ENCODE measurements at places on chromosomes 6 and 20.

DNA sequence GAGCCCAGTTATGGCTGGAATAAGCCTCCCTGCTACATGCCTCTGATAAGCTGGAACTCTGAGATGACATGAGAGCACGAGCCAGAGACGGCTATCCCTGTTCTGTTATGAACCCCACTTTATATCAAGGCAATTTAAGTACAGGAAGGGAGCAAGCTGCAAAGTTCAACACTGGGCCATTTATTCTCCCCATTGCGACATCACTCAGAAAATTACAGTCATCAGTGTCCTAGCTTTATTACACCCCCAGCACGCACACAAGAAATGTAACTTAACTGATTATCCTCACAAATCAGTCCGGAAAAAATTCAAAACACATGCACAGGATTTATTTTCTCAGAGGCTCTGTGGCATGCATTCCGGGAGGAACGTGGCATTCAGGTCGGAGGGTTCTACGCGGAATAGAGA is 125.3 kb upstream of the SLC2A12 start:
- DNase-seq, result no peak

DNA sequence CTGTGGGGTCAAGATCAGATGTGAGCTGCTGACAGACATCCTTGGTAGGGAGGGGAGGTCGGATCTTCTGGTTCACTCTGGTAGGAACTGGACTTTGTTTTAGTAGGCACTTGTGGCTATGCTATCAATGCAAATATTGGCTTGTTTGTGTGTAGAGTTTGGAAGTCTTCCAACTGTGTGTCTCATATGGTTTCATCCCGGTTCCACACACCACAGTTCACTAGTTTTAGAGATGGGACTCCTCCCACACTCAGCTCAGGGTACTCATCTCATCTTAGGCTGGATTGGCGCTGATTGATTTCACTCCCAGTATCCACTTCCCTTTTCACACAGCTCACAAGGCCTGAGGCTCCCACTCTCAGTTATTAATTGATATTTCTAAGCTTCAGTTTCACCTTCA is 161.3 kb downstream of the THBS2 start:
- DNase-seq, result no peak

GRCh38 chr20:42613076-42613475 is 576.6 kb downstream of the PTPRT start:
- DNase-seq, result peak; percentile 59

- DNase-seq, result peak; percentile 78
These were observed at the start of gene MYB for GRCh38 chr6:135180542-135181332. TSS of gene MYB (plus strand) at chr6:135181308. CDS start at chr6:135181514, 206 bp downstream.

DNA sequence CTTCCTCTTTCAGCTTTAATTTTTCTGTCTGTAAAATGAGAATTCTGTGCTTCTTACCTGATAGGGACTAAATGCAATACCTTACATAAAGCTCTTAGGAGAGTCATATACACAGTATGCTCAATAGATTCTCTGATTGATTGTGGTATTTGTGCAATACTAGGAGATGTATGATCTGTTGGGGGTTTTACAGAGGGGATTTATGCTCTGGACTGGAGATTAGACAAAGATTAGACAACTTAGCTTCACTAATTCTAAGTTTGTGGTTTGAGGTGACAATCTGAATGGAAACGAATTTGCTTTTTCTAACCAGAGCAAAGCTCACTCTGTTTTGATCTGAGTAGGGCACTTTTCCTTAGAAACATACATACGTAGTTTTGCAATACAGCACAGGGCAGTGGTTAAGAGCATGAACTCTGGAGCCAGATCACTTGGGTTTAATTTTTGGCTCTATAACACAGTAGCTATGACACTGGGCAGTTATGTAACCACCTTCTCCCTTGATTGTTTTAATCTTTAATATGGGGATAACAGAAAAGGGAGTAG is 126.2 kb downstream of the RNF144B start:
- no peak for DNase-seq

DNA sequence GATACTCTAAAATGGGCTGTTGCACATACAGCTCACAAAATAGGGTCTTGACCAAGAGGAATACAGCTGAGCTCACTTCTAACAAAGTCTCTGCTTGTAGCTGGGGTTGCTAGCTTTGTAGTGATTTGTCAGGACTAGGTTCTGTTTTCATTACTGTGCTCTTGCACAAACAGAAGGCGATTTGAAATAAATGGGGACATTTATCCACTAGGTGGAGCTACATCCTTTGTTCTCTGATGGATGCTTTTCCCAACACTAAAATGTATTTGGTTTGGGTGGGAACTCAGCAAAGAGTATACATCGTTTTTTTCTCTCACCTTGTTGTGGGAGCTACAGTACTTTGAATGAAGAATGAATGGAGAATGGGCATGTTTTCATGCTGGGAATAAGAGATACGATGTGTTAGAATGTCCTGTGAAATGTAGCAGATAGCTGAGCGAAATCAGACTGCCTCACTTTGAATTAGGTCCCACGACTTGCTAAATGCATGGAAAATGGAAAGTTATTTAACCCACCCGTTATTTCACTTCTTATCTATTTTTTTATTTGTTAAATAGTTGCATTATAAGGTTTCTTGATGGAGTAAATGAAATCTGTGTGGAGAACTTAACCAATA is 494.7 kb upstream of the MAP3K7 start:
- peak; percentile 68 for DNase-seq

All from NCI-H1105 (cell line).